ENCODE measurements at places on chromosomes 7 and 10.
A peak's percentile ranks its signal among the peaks of the same experiment; 100 is the strongest.

DNA sequence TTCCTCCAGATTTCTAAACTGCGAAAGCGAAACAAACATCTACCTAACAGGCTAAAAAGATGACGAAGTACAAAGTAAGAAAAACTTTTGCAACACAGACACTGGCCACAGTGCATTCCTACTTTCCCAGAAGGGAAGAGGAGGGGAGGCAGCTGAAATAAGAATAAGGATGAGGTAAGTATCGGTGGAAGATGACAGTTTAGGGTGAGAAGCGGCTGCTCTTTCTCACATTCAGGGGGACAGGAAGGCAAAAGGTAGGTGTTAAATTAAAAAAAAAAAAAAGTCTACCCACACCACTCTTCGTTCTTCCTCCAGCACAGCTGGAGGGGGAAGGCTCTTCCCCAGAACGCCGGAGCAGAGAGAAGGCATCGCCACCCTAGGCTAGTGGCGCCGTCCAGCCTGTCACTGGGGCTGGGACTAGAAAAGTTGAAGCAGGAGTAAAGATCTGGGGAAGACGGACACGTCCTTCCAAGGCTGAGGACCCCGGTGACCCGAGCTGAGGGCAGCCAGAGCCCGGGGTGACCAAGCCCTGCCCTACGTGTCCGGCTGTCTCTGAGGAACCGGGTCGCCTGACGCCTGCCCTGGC lies 846 bp downstream of the DNAJC1 start:
- peak; percentile 12 for DNase-seq

- no peak for DNase-seq
These were observed 625.6 kb downstream of the SUGCT start for GRCh38 chr7:40760293-40760964.

DNA sequence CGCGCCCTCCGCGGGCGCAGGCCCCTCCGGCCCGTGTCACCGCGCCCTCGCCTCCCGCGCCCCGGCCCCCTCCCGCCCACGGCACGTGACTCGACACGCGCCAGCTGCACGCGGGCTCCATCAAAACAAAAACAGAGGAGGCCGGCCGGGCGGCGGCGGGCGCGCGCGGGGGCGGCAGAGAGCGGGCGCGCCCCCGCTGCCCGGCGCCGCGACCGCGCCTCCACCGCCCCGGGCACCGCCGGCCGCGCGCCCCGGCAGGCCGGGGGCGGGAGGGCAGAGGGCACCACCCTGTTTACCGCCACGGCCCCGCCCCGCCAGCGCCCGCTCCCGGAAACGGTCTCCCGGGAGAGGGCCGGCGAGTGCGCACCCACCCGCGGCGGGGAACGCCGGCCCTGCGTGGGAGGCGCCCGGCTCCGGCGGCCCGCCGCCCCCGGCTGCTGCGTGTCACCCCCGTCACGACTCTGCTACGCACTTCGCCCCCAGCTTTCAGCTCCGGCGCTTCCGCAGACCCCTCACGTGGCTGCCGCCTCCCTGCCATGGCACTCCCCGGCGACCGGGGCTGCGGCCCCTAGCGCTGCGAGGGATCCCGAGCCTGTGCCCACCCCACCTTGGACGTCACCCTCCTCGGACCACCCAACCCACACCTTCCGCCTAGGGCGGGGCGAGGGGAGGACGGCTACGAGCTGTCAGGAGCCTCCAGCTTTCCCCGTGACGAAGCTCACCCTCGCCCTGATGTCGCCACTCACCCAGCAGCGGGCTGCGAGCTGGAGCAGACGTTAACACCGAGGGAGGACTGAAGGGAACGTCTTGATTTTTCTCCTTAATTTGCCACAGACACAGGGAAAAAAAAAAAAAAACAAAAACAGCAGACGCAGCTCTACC lies 221.6 kb upstream of the MKLN1 start:
- DNase-seq: peak; percentile 78

DNA sequence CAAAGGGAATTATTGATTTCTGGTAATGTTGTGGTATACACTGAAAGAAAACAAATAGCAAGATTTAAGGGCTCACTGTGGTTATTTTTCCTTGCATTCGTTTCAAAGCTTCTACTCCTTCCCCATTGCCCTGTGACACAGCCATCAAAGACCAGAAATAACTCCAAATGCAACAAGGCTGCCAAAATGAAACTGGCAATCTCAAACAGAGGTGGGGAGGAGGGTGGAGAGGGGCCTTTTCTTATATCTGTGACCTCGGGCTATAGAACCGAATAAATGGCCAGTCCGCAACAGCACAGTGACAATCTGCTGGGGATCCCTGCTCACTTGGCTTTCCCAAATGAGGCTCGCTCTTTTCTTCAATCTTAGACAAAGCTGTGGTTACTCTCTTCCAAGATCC lies 17.4 kb upstream of the SPOCK2 start:
- DNase-seq: no peak

GRCh38 chr10:116183733-116184511 lies 89.1 kb downstream of the GFRA1 start:
- no peak for DNase-seq

GRCh38 chr10:22651276-22651980 lies 63.0 kb downstream of the PIP4K2A start:
- peak; percentile 31 for DNase-seq

- DNase-seq: no peak
These were observed 82.7 kb upstream of the TFEC start for GRCh38 chr7:116113310-116113709.

- DNase-seq: no peak
These were observed 17.0 kb upstream of the SH3PXD2A start for GRCh38 chr10:103872137-103872931.

DNA sequence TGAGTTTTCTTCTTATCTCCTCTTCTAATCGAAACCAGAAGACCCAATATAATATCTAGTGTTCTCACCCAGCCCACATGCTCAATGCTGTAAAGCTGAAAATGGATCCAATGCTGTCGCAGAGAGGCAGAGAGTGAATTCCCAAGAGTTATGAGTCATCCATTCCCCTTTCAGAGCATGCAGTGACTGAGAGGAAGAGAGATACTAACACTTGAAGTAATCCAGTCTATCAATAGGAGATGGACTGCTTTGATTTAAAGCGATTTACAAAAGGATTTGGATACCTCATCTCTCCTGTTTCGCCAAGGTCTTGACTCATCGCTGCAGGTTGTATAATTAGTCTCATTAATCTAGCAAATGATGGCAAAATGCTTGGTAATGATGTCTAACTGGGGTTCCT lies 41.5 kb upstream of the PRKCQ start:
- no peak for DNase-seq

DNA sequence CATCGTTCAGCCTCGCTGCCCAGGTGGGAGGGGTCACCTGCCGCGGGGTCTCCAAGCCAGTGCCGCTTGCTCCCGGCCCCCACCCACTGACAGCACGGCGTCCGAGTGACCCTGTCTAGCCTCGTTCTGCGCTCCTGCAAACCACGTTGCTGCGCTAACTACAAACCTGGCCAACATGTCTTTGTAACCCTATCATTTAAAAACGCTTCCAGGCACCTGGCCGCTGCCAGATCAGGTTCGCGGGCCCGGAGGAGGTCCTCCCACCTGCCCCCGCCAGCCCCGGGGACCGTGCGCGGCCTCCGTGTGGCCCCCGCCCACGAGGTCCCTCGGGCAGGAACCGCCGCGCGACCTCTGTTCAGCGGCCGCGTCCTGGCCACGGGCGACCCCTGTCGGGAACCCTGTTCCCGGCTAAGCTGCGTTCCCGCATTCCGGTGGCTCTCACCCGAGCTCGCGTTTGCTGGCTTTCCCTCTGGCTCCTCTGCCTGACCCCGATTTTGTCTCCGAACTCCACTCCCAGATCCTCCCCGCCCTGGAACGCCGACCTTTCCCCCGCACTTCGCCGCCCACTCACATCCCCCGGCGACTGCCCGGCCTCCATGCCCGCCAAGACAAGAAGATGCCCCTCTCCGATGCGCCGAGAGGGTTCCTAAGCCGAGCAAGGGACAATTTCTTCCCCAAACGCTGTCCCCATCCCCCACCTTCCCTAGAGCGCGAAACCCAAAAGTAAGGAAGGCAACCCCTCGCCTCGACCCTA lies 2.4 kb downstream of the SFMBT2 start:
- DNase-seq: peak; percentile 45

- DNase-seq: no peak
These were observed 53.3 kb upstream of the SAMD8 start for GRCh38 chr10:75058161-75058560.

DNA sequence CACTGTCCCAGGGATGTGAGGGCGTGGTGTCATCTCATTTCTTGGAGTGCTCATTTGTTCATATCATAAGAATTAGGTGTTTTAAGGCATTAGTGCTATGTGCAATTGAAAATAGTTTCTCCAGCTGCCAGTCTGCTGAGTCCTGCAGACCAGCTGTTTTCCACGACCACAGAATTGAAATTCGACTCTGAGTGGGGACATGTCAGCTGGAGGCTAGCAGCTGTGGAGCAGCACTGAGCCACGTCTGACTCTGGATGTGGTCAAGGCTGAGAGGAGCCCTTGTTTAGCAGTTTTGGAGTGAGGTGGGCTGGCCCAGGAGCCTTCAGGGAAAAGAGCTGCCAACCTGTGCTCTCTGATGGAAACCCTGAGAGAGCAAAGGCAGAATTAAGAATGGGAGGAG lies 156.3 kb upstream of the GRB10 start:
- DNase-seq: no peak

DNA sequence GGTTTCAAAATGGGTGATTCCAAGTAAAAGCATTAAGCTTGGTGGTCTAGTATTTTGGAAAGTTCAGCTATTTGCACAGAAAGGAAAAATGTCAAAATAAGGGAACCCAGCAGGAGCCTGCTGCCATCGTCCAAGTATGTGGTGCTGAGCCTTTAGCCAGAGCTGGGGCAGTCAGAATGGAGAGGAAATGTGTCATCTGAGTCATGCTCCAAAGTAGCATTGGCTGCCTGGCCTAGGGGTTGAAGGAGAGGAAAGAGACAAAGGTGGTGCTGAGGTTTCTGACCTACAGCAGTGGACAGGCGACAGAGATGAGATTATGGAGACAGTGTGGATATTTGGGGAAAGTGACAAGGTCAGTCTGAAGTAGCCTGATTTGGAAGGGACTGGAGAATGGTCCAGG lies 103.9 kb downstream of the PLCE1 start:
- no peak for DNase-seq

DNA sequence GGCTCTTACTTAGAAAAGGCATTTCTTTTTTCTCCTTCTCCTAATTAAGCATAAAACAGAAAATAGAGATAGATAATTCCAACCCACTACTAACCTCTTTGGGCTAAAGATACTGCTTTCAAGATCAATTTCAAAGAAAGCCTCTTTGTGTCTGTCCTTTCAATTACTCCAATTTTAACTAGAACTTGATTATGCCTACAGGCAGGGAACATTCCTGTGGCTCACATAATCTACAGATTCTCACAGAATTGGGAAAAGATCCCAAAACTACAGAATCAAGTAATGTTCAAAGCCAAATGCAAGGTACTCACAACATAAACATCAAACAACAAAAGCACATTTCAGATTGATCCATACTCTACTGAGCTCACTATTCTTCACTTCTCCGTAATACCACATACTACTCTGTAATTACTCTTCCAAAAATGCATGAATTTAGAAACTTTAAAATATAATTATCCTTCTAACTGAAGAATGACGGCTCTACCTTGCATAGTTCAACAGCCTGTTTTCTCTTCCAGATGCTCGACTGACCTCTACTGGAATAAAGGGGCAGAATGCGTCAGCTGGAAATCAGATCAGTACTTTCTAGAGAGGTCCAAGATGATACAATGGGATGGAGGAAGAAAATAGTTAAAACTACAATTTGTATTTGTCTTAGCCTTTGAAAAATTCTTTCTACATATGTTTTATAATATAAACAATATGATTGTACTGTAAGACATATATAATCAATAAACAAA lies 3.9 kb downstream of the MTERF1 start:
- no peak for DNase-seq

GRCh38 chr7:30646154-30646553 lies 36.1 kb downstream of the CRHR2 start:
- no peak for DNase-seq

DNA sequence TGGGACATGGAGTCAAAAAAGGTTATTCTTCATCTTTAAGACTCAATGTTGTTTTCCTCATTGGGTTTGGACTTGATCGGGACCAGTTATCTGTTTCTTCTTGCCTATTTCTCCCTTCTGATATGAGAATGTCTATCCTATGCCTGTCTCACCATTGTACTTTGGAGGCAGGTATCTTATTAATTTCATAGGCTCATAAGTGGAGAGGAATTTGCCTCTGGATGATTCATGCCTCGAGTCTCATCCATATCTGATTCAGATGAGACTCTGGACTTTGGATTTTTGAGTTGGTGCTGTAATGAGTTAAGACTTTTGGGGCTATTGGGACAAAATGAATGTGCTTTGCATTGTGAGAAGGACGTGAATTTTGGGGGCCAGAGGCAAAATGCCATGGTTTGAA lies 36.2 kb upstream of the CCDC7 start:
- DNase-seq: no peak

DNA sequence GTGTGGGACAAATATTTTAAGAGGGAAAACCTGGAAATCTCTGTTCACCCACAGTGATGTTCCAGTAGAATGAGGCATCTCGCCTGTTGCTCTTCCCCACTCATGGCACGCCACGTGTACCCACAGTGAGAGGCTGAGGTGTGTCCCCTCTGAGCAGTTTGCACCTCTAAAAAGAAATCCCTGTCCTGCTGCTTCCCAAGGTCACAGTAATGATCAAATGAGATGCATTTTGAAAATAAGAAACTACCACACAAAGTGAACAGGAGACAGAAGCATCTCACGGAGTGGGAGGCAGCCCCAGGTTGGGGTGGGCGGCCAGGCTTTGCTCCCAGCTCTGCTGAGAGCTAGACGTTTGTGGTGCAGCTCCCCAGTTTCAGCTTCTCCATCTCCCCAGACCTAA lies 12.4 kb upstream of the ZNF777 start:
- DNase-seq: no peak

DNA sequence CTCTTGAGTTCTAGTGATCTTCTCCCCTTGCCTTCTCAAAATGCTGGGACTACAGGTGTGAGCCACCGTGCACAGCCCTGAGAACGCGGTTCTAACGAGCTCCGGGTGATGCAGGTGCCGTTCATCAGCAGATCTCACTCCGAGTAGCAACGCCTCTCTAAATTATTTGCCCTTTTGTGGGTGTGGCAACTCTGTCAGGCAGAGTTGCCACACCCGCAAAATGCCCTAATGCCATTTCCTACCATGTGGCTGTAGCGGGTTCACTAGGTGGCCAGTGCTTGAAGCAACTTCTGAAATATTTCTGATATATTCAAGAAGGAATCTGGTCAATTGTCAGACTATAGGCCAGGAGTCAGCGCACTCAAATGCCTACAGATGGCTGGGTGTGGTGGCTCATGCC lies 62.9 kb upstream of the NMT2 start:
- DNase-seq: no peak

GRCh38 chr7:10644849-10645248 lies 328.8 kb upstream of the PHF14 start:
- no peak for DNase-seq
